Sigmoid colon (tissue), 7 donors: ENCODE measurements at places on chromosomes 1 and 21.

GRCh38 chr1:246176126-246177024 lies 330.7 kb downstream of the SMYD3 start:
- no peak for DNase-seq

- DNase-seq, result no peak
These were observed 11.0 kb downstream of the MEGF6 start for GRCh38 chr1:3600354-3600753.

DNA sequence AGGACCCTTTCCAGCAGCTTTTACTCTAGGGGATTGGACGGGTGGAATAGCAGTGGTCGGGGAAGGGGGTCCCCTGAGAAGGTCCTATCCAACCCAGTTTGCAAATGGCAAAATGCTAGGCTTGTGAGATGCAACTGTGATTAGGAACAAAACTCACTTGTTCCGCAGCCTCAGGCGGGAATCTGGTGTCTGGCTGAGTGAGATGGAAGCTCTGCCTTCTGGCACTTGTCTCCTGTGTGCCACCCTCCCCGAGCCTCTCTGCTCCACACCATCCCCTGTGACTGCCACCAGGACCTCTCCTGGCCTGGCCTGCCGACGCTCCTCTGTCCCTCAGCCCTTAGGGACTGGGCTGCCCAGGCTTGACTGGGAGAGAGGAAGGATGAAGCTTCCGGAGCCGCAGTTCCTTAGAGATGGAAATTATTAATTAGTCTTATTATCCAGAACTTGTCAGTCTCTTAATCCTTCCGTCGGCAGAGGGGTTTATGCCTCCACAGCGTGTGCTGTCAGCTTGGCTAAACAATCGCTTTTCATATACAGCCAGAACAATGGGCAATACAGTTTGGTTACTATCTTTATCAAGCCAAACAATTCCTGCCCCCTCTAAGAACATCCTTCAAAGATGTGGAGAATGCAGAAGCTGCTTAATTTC lies 292.8 kb upstream of the VAMP3 start:
- DNase-seq, result no peak

GRCh38 chr1:153220606-153221303 lies 3.4 kb downstream of the PRR9 start:
- DNase-seq, result no peak

DNA sequence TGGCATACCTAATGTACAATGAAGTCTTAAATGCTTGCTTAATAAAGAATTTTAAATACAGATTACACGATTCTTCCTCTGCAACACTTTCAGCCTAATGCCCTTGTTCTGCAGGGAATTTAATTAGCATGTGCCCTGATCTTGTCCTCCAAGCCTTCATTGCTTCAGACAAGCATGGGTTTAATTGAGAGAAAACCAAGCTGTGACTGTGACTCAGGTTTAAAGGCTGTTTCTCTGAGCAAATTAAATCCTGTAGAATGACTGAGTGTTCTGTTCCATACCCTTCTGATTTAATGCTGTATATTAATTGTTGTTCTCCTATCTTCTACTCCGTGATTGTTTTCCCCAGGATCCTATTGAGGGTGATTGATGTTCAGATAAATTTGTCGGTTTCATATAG lies 269.0 kb upstream of the PRMT6 start:
- DNase-seq, result no peak

DNA sequence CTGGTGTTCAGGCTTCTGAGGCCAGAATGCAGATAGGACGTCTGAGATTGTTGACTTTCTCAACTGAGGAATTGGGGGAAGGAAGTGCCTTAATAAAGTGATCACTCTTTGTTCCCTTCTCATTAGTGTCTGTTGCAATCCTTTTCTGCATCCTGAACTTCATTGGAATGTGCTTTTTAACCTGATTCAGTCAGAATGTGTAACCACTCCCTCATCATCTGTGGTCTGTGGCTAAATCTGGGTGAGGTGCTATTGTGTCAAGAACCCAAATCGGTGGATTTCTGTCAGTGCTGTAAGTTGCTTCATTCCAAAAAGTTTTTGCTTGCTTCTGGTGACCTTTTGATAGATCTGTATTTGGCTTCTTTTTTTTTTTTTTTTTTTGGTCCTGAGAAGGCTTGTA lies 38.2 kb downstream of the ARID1A start:
- no peak for DNase-seq

GRCh38 chr1:78054559-78054958 lies 8.8 kb downstream of the GIPC2 start:
- DNase-seq, result no peak

GRCh38 chr1:25065321-25065721 lies 135.2 kb upstream of the RUNX3 start:
- DNase-seq, result peak; percentile 28

- DNase-seq, result peak; percentile 100
These were observed at the start of gene CLIC4 for GRCh38 chr1:24744911-24745710. CLIC4 (plus strand) TSS chr1:24745447; CDS start chr1:24745554, 107 bp downstream.

DNA sequence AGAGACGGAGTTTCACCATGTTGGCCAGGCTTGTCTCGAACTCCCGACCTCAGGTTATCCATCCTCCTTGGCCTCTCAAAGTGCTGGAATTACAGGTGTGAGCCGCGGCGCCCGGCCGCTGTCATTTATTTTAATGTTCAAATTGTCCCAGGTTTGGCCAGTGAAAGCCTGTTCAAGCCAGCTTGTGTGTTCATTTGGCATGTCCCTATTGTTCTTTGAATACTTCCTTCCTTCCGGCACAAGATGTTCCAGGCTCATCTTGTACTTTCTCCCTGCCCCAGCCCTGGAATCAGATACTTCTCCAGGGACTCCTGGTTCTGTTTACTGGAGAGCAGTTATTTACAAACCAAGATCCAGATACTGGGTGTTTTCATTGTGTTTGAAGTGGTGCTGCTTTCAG lies 37.0 kb downstream of the ZBTB8B start:
- peak; percentile 81 for DNase-seq

GRCh38 chr1:180662709-180663108 lies 30.9 kb downstream of the XPR1 start:
- DNase-seq, result no peak

GRCh38 chr1:40393173-40393572 lies 19.6 kb downstream of the SMAP2 start:
- no peak for DNase-seq
